Activated T-helper 17 cell treated with anti-CD3 and anti-CD28 coated beads, Interleukin-2, amount 50 U/mL, for 72 hours (primary cell): ENCODE measurements at places on chromosomes 11 and 22. TPM values are rescaled to one million over a fixed set of nuclear protein-coding genes. Genes with fewer than 3 reads are reported as not detected.

SYT8 gene
- not detected for total RNA-seq

HDHD5 gene
- 44.6 TPM for total RNA-seq

RASSF10 gene
- total RNA-seq, result not detected

PRG2 gene
- total RNA-seq, result 2.2 TPM

IL17REL gene
- 0.09 TPM for total RNA-seq

PATE4 gene
- total RNA-seq, result not detected

CNTN5 gene
- not detected for total RNA-seq

ME3 gene
- total RNA-seq, result 2.9 TPM

PAX6 gene
- total RNA-seq, result not detected

SNX15 gene
- 14.4 TPM for total RNA-seq

PHOX2A gene
- not detected for total RNA-seq

HTR3A gene
- not detected for total RNA-seq

CNGA4 gene
- total RNA-seq, result 0.24 TPM

USH1C gene
- not detected for total RNA-seq

OR52W1 gene
- not detected for total RNA-seq

RAB39A gene
- total RNA-seq, result 3.1 TPM

OR5P2 gene
- total RNA-seq, result not detected

UBQLNL gene
- total RNA-seq, result not detected

MRPL48 gene
- total RNA-seq, result 28.1 TPM

PPME1 gene
- total RNA-seq, result 98.5 TPM

DDX25 gene
- total RNA-seq, result 0.32 TPM

NLRP6 gene
- total RNA-seq, result 2.2 TPM

SLC37A2 gene
- total RNA-seq, result 2.6 TPM

LBHD1 gene
- total RNA-seq, result 27.0 TPM

OR51B5 gene
- total RNA-seq, result 0.50 TPM
